OCI-LY7 (cell line): ENCODE measurements at places on chromosomes 3 and 15. TPM values are rescaled to one million over a fixed set of nuclear protein-coding genes. Genes with fewer than 3 reads are reported as not detected.
A peak's percentile ranks its signal among the peaks of the same experiment; 100 is the strongest.

The RBP2 gene
- total RNA-seq: not detected in 2 replicates

The SNX22 gene
- 61.6 and 68.8 TPM in 2 replicates for total RNA-seq

The ZKSCAN7 gene
- not detected in 2 replicates for total RNA-seq

The KLHDC8B gene
- 0.91 and 1.3 TPM in 2 replicates for total RNA-seq

The LYZL4 gene
- total RNA-seq: not detected in 2 replicates

The DNAH12 gene
- total RNA-seq: 0.21 TPM in 1 of 2 replicates, not detected in the other

The RAB6B gene
- not detected in 2 replicates for total RNA-seq

The CELF6 gene
- total RNA-seq: 0.78 TPM in 1 of 2 replicates, not detected in the other

The NMNAT3 gene
- total RNA-seq: 0.09 and 0.15 TPM in 2 replicates

The ZNF501 gene
- 0.88 and 1.4 TPM in 2 replicates for total RNA-seq

The ZDHHC23 gene
- total RNA-seq: 44.4 and 51.9 TPM in 2 replicates

The PPP1R14D gene
- not detected in 2 replicates for total RNA-seq

The GXYLT2 gene
- not detected in 2 replicates for total RNA-seq

The SOX14 gene
- not detected in 2 replicates for total RNA-seq

The TOP2B gene
- total RNA-seq: 264 and 323 TPM in 2 replicates

The DZIP1L gene
- not detected in 2 replicates for total RNA-seq

The RPL39L gene
- total RNA-seq: 46.2 and 46.5 TPM in 2 replicates

- DNase-seq: peak; percentile 50
These were observed 841 bp downstream of the POGLUT1 start for GRCh38 chr3:119469418-119470189.

DNA sequence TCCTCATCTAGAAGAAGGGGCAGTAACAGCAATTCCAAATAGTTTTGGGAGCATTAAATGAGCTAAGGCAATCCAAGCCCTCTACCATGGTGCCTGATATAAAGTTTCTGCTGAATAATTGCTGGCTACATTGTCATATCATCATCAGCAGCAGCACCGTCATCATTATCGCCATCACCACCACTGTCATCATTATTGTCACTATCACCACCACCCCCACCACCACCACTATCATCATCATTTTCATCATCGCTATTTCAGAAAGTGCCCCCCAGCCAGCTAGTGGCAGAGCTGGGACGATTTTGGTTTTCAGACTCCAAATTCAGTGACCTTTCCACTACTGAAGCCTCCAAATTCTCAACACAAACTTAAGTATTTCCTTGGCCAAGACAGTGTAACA lies 15.0 kb downstream of the XCR1 start:
- no peak for DNase-seq

- no peak for DNase-seq
These were observed 762.4 kb upstream of the DPPA4 start for GRCh38 chr3:110099711-110100110.

- no peak for DNase-seq
These were observed 34.6 kb upstream of the AEN start for GRCh38 chr15:88586401-88587162.

- DNase-seq: no peak
These were observed 40.9 kb upstream of the CCDC80 start for GRCh38 chr3:112681822-112682325.

- DNase-seq: no peak
These were observed 49.9 kb downstream of the FOXP1 start for GRCh38 chr3:71533588-71533987.

DNA sequence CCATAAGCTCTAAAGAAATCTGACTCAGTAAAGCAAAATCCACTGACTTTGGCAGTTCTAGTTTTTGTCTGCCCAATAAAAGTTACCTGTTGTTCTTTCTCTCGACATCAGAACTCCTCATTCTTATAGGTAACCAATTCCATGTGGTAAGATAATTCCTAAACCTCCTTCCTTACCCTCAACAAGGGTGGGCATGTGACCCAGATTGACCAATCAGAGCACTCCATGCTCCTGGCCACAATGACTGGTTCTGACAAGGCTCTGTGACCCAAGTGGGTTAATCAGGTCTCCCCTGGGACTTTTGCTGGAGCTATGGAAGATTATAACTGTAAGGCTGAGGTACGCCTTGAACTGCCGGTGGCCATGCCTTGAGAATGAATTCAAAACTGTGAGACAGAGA lies 31.7 kb downstream of the LINS1 start:
- DNase-seq: no peak

DNA sequence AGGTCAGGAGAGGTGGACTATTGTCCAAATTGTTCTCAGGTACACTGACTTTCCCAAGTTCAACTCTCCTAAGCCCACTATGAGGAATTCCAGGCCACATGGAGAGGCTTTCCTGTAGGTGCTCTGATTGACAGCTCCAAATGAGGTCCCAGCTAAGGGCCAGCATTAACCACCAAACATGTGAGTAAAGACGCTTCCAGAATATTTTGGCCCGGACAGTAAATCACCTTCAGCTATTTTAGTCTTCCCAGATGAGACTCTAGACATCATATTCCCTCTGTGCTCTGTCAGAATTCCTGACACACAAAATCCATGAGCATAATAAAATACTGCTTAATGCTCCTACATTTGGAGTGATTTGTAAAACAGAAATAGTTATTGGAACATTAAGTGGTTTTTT lies 135.5 kb downstream of the TGFBR2 start:
- DNase-seq: no peak

- DNase-seq: no peak
These were observed 54.1 kb downstream of the LPP start for GRCh38 chr3:188207941-188208515.

GRCh38 chr3:168061332-168061996 lies 34.3 kb downstream of the GOLIM4 start:
- DNase-seq: peak; percentile 14

GRCh38 chr3:190131329-190131728 lies 10.6 kb upstream of the P3H2 start:
- no peak for DNase-seq

GRCh38 chr3:55488398-55489055 lies 1.4 kb upstream of the WNT5A start:
- DNase-seq: peak; percentile 77

DNA sequence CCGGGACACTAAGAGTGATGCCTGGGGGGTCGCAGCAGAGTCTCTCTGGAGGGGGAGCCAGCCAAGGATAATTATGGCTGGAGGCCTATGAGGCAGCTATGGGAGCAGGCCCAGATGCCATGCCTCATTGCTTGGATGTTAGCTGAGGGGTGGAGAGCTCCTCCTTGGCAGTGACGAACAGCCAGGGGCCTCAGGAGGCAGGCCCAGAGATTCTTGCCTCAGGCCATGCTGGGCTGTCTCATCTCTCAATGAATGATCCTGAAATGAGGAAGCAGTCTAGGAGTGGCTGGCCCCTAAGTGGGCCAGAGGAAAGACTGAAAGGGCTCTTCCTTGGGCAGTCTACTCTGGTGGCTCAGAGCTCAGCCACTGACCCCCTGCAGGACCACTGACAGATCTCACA lies 21.3 kb downstream of the KIF9 start:
- no peak for DNase-seq

DNA sequence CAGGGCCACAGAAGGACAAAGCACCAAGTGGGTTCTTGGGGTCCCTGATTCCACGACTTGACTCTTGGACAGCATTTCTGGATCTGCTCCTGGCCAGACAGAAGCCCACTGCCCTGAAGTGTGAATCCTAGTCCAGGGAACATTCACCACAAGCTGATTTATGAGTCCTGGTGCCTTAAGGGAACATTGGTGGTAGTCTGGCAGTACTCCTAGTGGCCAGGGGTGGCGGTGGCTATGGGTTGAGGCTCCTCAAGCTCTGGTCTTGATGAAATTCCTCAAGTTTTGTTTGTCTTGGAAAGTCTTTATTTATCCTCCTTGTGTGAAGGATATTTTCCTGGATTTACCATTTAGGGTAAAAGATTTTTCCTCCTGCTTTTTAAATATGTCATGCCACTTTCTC lies 307.5 kb downstream of the PYDC2 start:
- peak; percentile 1 for DNase-seq

DNA sequence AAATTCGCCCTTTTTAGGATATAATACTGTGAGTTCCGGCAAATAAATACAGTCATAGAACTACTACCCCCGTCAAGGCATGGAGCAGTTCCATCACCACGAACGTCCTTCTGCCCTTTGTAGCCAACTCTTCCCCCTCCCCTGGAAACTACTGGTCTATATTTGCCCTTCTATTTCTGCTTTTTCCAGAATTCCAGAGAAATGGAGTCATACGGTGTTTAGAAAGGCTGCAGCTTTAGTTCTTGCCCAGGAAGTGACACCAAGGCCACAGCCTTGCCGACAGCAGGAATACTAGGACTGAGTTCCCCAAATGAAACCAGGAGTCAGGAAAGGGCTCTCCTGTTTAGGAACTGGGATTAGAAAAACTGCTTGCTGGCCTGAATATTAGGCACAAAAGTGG lies 291.2 kb downstream of the FAM43A start:
- DNase-seq: no peak

- DNase-seq: no peak
These were observed 2.6 kb downstream of the PCSK6 start for GRCh38 chr15:101486696-101487459.

DNA sequence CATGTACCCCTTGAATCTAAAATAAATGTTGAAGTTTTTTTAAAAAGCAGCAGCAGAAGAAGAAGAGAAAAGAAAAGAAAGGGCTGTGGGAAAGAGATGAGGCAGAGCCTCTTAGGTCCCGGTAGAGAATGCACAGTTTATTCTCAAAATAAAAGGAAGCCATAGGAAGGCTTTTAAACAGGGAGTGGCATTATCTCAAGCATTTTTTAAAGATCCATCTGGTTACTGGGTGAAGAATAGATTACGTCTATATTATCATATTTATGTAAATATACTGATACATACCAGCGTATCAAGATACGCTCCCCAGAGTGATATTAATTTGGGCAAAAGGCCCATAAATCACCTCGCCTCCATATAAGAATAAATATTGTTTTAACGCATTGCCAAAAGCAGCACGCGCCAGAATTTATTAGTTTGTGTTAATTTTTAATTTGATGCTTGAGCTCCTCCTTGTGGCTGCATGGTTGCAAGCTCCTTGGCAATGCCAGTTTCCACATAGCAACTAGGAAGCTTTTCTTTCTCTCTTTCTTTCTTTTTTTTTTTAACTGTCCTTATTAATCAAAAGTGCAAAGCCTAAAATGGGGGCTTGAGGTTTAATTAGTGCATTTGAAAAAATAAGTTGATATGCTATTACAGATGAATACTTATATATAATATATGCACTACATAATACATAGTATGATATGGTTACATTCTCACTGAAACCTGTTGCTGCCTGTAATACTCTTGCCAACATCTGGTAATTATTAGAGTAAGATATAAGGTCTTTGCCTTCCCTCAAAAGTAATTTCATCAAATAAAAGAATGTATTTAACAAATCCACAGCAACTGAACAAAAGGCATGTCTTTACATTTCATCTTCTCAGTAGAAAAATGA lies 242.8 kb upstream of the UBE2E2 start:
- peak; percentile 46 for DNase-seq

DNA sequence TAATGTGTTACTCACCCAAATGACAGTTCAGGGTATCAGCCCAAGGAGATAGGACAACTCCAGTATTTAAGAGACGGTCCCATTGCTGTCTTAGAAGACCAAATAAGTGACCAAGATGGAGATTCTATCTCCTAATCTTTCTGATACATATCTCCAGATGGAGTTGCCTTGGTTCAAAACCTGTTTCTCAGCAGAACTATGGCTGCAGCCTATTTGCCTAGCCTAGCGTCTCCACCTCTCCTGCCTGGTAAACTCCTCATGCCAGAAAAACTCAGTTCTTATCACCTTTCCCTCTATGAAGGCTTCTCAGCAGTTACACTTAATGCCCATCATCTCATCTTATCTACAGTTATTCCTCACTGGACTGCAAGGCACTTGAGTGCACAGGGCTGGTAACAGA lies 1.2 kb upstream of the CSPG5 start:
- DNase-seq: no peak

DNA sequence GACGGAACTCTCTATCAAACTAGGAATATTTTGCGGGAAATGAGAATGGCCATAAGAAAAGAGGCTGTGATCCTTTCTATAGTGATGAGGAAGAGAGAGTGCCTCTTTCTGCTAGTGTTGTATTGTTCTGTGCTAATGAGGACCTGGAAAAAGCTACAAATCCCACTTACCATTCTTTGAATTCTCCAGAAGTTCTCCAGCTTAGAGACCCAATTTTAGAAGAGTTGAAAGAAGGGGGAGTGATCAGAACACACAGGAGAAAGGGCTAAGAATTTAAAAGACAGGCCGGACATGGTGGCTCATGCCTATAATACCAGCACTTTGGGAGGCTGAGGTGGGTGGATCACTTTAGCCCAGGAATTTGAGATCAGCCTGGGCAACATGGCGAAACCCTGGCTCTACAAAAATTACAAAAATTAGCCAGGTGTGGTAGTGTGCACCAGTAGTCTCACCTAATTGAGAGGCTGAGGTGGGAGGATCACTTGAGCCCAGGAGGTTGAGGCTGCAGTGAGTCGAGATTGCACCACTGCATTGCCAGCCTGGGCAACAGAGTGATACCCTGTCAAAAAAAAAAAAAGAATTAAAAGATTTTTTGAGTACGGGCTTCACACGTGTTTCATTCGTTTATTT lies 126.9 kb downstream of the IQCH start:
- no peak for DNase-seq

GRCh38 chr3:43905157-43905556 lies 214.4 kb downstream of the ABHD5 start:
- no peak for DNase-seq

DNA sequence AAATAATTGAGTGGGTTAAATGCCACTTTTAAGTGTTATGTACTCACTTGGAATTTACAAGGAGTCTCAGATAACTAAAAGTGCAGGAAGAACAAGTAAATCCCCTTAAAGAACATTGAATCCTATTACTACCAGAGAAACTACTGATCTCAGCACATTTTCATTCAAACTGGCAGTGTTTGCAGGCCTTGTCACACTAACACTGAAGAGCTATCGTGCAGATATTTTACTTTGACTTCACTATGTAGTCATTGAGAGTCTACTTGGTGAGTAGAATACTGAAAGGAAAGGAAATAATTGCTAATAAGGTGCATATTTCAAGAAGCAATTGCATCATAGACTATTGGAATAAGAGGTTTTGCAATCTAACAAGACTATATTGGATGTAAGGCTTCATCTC lies 721.4 kb upstream of the CBLB start:
- DNase-seq: no peak

DNA sequence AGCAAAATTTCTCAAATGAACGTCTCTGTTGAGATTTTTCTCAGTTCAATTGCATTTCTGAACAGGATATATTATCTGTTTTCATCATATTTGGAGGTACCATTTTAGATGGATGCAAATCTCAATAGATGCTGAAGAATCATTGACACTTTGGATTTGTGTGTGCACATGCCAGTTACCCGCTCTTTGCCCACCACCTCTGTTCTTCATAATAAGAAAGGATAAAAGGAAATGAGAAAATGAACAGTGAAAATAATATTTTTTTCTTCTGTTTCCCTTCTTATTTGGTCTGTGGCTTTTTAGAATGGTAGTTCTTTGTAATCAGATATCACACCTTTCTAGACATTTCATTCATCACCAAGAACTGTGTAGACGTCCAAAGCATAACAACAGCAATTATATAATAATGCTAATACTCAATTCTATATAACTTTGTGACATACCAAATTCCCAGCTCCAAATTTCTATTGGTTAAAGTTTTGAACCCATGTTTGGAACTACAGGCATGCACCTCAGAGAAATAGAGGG lies 256.7 kb upstream of the SATB1 start:
- DNase-seq: no peak

GRCh38 chr3:132753946-132754345 lies 31.7 kb upstream of the NPHP3 start:
- no peak for DNase-seq

- DNase-seq: peak; percentile 63
These were observed 10.9 kb downstream of the TM2D3 start for GRCh38 chr15:101641129-101641764.

GRCh38 chr3:127675651-127676391 lies 3.1 kb downstream of the ABTB1 start:
- no peak for DNase-seq

- no peak for DNase-seq
These were observed 5.0 kb upstream of the MYL3 start for GRCh38 chr3:46868287-46868686.
